ENCODE measurements at places on chromosomes 11 and 22.

- no peak for DNase-seq
Observed at GRCh38 chr11:76673176-76674142, 2.9 kb upstream of the LRRC32 start.

DNA sequence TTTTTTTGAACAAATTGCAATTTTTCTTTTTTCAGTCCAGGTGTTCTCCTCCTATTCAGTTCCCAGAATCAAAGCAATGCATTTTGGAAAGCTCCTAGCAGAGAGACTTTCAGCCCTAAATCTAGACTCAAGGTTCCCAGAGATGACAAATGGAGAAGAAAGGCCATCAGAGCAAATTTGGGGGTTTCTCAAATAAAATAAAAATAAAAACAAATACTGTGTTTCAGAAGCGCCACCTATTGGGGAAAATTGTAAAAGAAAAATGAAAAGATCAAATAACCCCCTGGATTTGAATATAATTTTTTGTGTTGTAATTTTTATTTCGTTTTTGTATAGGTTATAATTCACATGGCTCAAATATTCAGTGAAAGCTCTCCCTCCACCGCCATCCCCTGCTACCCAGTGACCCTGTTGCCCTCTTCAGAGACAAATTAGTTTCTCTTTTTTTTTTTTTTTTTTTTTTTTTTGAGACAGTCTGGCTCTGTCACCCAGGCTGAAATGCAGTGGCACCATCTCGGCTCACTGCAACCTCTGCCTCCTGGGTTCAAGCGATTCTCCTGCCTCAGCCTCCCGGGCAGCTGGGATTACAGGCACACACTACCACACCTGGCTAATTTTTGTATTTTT, 6.2 kb upstream of the UBE4A start:
- DNase-seq, result peak; percentile 20

GRCh38 chr11:94675813-94676212, 92.3 kb upstream of the AMOTL1 start:
- no peak for DNase-seq

GRCh38 chr11:64262271-64263002, 11.1 kb downstream of the PLCB3 start:
- no peak for DNase-seq

GRCh38 chr22:31269892-31270579, 22.3 kb downstream of the PIK3IP1 start:
- DNase-seq, result no peak

DNA sequence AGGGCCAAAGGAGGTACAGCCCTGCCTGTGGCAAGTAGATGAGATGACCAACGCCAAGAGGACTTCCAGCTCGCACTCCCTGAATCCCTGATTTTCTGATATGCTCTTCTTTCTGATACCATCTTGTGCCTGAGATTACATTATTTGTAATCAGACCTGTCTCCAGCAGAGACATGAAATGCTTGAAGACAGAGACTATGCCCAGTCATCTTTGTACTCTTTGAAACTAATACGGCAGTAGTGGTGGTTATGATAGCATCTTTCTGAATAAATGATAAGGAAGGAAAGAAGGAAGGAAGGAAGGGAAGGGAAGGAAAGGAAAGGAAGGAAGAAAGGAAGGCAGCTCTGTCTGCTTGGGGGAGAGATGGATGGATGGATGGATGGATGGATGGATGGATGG, 27.8 kb downstream of the IL10RA start:
- no peak for DNase-seq

- DNase-seq, result no peak
Observed at GRCh38 chr11:32267679-32268187, 167.6 kb downstream of the WT1 start.

DNA sequence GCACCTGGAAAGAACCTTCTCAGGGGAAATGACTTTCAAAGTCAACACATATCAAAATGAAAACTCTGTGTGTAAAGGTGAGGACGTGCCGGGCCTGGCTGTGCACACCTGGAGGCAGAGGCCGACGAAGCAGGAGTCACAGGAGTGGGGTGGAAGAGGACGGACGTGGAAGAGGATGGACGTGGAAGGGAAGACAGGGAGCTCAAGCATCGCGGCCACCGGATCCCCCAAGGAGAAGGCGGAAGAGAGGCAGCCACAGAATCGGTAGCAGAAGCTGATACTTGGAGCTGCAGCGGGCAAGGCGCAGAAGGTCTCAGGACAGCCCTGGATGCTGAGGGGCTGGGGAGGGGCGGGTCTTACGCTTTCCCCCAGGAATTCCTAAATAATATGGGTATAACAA, 519.8 kb downstream of the BRD1 start:
- DNase-seq, result no peak

DNA sequence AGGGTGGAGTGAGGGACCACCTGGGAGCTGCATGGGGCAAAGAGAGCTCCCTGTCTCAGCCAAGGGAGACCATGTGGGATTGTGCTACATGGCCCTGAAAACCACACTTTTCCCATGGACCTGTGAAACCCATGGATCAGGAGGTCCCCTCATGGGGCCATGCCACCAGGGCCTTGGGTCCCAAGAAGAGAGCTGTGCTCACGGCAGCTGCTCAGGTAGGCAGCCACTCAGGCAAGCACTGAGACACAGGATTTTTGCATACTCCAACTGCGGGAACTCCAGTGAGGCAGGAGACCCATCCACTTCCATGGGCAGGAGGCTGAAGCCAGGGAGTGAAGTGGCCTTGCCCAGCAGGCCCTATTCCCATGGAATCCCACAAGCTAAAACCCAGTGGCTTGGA, 190.0 kb downstream of the KCNA4 start:
- no peak for DNase-seq

DNA sequence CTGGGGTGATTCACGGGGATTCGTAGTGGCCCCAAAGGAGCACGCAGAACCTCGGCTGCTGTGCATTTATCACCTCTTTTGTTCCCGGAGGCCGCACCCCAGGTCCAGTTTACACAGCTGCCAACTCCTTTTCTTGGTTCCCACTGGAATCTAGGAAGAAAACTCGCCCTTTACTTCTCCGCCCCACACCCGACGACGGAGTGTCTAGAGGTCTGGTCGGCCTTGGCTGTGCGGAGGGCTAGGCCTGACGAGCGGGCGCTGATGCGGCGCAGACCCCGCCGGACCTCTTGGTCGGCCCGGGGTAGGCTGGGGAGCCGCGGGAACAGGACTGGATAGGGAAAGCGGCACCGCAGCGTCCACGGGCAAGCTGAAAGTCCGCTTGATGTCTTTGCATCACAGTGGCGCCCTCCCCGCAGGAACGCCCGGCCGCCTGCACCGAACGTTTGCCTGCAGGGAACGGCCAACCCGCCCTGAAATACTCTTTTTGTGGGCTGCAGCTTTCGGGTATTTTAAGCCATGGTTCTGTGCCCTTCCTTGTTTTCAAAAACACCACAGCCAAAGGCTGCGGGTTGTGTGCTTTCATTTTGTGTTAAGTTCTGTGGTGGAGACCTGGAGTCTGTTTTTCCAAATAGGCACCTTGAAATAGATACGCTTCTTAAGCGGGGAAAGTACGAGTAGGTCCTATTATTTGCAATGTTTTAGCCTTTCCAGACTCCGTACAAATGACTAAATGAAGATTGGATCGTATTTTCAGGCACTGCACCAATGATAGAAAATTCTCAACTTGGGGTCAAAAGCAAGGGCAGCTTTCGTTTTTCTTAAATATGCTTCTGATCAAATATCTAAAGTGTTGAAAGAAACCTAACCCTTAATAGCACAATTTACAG, 829 bp upstream of the ZBED5 start:
- DNase-seq, result peak; percentile 74

- no peak for DNase-seq
Observed at GRCh38 chr11:96486890-96487611, 97.2 kb downstream of the JRKL start.

GRCh38 chr11:121485216-121485615, 32.4 kb upstream of the SORL1-AS1 start:
- DNase-seq, result no peak

- DNase-seq, result no peak
Observed at GRCh38 chr11:105181521-105181920, 42.0 kb upstream of the CARD18 start.

GRCh38 chr11:122663764-122664163, 8.2 kb downstream of the UBASH3B start:
- DNase-seq, result no peak

- no peak for DNase-seq
Observed at GRCh38 chr11:119752345-119752871, 23.4 kb upstream of the NECTIN1 start.

DNA sequence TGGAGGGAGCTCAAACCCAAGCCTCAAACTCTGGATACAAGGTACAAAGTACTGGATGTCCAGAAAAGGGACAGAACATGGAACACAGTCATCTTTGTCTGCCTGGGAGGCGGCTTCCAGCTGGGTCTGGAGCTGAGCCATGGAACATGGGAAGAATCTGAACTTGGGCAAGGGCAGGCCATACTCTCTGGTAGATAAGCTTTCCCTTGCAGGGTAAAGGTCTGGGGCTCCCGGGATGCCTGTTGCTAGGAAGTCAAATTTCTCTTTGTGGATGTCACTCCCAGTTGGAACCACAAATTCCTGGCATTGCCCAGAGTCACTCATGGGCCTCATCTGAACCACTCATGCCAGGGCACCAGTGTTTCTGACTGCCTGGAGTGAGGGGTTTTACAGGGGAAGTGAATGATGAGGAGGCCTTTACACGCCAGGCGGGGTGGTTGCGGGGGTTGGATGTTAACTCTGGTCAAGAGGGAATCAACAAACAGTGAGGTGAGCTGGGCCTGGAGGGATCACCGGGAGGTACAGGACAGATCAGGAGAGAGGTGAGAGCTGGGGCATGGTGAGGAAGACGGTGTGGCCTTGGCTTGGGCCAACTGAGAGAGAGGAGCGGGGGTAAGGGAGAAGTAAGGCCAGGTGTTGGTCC, 5.7 kb downstream of the FTH1 start:
- peak; percentile 78 for DNase-seq

DNA sequence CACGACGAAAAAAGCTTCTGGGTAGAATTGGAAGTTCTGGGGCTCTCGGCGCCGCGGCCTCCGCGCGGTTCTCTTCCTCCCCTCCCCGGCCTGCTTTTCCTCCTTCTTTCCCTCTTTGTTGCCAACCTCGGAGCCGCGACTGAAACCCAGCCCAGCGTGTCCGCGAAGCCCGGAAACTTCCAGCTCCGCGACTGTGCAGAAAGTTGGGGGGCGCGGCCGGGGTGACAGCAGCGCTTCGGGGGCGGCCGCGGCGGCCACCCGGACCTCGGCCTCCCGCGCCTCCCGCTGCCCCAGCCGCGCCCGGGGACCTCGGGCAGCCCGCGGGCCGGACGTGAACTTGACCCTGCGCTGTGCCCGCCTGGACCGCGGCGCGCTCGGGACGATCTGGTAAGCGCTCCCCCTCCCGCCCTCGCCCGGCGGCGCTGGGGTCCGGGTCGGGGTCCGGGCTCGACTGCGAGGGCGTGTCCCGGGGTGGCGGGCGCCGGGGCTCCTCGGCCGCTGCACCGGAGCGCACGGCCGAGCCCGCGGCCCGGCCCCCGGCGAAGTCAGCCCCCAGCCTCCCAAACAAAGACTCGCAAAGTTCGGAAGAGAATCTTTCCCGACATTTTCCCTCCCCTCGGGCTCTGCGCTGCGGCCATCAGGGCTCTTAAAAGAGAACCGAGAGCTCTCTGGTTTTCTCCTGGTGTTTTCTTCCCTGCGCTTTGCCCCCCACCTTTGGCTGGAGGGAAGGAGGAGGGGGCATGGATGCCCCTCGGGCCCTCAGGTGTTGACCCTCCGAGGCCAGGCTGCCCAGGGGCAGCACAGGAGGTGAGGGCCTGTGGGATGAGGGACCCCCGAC, 67.9 kb upstream of the WNT7B start:
- peak; percentile 67 for DNase-seq

- DNase-seq, result no peak
Observed at GRCh38 chr11:35346472-35347156, 72.7 kb downstream of the SLC1A2 start.

DNA sequence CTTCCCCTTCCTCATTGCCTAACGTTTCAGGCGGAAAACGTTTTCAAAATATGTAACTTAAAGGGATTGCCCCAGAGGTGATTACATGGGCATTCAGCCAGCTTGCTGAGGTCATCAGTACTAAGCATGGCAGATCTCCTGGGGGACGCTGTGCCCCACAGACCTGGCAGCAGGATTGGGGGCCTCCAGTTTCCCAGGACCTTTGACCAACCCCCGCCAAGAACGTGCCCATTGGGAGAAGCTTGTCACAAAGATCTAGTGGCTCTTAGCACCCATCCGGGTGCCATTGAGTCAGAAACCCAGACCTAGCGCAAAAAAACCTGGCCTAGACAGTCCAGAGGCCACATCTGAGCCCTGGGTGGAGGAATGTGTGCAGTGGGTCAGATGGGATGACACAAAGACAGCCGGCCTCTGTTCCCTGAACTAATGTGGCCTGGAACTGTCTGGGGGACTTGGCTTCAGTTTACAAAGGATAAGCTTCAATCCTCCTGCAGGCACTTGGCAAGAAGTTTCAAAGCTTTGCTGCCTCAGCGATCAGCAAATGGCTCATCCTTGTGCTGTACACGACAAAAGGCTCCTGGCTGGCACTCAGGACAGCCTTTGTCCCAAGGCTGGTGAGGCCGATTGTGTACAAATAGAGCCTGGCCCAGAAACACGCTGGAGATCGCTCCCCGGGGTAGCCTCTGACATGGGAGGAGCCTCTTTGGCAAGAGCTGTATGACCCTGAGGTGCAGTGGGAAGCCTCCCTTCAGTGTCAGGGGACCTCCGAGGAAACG, 9.5 kb downstream of the C1QTNF6 start:
- DNase-seq, result no peak

- no peak for DNase-seq
Observed at GRCh38 chr11:106426696-106427095, 349.2 kb downstream of the AASDHPPT start.

DNA sequence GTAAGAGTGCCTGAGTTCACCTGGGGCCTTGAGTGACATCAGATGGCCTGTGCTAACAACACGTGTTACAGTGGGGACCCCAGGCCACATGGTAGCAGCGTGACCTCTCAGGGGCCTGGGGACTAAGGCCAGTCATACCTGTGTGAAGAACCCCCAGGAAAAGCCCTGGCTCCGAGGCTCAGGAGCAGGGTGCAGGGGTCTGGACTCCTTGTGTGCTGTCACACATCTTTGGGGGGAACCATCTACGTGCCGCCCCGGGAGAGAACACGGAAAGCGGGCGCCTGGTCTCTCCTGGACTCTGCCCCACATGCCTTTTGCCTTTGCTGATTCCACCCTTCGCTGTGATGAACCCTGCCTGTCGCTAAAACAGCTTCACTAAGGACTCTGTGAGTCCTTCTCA, 48.7 kb downstream of the SHANK2 start:
- no peak for DNase-seq

Measured in hippocampal formation (tissue), 2 donors.